Right atrium auricular region (tissue), 2 donors: ENCODE measurements at places on chromosomes 1 and 21. TPM values are rescaled to one million over a fixed set of nuclear protein-coding genes. Genes with fewer than 3 reads are reported as not detected.

KIF26B gene
- total RNA-seq, result 0.83 TPM

OR2G3 gene
- total RNA-seq, result not detected

CRYAA gene
- not detected for total RNA-seq

SRP9 gene
- 216 TPM for total RNA-seq

CLCA4 gene
- not detected for total RNA-seq

SELP gene
- total RNA-seq, result 13.7 TPM

- no peak for DNase-seq
Observed at GRCh38 chr1:47838562-47839432, 158.4 kb downstream of the TRABD2B start.

GRCh38 chr21:31526040-31526439 lies 133.5 kb upstream of the SOD1 start:
- DNase-seq, result no peak

DNA sequence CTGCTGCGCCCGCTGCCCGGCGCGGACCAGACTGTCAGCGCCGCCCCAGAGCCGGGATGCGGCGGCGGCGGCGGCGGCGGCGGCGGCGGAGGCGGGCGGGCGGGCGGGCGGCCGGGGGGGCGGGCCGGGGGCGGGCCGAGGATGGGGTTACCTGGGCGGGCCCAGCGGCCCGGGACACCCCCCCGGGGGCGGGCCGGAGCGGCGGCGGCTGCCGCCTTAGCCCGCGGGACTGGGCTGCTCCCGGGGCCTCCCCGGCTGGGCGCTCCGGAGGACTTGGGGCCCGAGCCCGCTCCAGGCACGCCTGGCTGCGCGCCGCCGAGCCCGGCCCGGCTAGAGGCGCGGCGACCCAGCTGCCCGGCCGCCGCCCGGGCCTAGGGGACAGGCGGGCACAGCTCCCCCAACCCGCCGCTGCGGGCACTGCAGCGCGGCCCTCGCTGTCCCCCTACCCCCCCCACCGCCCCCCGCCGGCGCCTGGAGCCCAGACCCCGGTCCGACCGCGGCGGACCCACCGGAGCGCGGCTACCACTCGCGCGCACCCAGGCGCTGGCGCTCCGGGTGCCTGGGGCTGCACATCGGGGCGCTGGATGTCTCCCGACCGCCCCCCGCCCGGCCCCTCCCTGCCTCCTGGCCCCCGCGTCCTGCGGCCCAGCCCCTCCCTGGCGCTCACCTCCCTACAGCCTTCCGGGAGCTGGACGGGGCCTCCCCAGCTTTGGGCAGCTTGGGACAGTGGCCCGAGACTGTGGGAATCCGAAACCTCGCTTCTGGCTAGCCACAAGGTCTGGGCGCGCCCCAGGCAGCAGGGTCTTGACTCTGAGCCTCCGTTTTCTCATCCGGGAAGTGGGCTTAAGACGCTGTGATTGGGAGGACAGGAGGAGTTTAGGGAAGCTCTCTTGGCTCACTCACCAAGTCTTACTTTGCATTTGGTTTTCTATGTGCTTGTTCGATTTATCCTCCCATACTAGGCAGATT lies at the start of gene WNT4:
TSS of gene WNT4 (minus strand) at position 33 of the 969 bp plus-strand sequence. CDS start 175 bp downstream, outside the sequence.
- DNase-seq, result no peak

DNA sequence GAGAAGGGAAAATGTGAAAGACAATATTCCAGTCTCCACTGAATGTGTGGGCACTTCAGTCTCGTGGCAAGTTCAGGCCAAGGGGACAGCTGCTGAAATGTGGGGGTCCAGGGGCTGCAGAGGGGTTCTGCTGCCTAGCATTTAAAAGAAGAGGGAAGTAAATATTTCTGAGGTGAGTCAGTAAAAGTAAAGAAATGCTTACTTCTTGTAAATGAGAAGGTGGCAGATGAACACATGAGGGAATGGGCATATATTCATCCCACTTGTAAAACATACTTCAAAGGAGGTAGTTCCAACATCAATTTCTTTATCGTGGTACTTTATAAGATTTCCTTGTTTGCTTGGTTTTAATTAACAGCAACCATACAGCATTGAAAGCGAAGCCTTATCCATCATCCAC lies 63.1 kb upstream of the HIVEP3 start:
- DNase-seq, result no peak
